ENCODE measurements at places on chromosomes 2 and 18. TPM values are rescaled to one million over a fixed set of nuclear protein-coding genes. Genes with fewer than 3 reads are reported as not detected.

- DNase-seq = no peak
- no peaks in the 10 kb centered on the region for H3K27me3 ChIP-seq
- H3K36me3 ChIP-seq = peaks cover 21% of the 10 kb centered on the region
Measured at GRCh38 chr2:232219496-232219870, 159.1 kb upstream of the ALPP start.

Gene STPG4
- not detected for total RNA-seq

GRCh38 chr2:239400596-239401066 is at the start of gene HDAC4:
Gene HDAC4, minus strand, starts transcription at chr2:239401020. Its CDS starts 48,321 bp downstream, at chr2:239352699.
- H3K27me3 ChIP-seq = no peaks in the 10 kb centered on the region
- DNase-seq = no peak
- H3K4me3 ChIP-seq = peak within 1 kb of the TSS; percentile 72
- no peaks in the 10 kb centered on the region for H3K36me3 ChIP-seq

GRCh38 chr2:111054791-111055691 is 65.7 kb upstream of the BCL2L11 start:
- no peak overlapping the region for H3K4me3 ChIP-seq
- no peaks in the 10 kb centered on the region for H3K36me3 ChIP-seq

DNA sequence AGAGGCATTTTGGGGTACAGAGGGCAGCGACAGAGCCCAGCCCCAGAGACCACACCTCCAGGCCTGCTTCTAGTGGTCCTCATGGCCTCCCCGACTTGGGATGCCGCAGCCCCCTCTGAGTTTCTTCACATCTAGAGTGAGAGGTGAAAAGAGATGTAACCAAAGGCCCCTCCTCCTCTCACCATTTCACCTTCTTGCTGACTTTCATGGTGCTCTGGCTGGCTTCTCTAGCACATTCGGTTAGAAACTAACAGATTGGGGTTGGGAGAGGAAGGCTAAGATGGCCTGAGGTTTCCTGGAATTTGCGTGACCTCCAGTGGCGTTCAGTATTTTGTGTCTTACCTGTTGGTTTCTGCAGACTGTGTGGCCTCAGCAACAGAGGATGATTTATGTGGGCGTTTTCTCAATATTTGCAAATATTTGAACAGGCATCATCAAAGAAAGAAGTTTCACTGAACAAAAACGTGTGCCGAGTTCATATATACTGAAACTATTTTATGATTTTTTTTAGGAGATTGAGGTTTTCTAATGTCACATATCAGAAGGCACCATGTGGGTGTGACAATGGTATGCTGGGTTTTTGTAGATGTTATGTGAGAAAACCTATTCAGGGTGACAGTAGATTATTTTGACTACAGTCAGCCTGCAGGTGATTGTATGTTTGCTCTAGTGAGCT is 69.9 kb upstream of the BCL2L11 start:
- H3K27ac ChIP-seq = no peak overlapping the region
- no peaks in the 10 kb centered on the region for H3K36me3 ChIP-seq

GRCh38 chr2:55137024-55137958 is 87.0 kb upstream of the RTN4 start:
- H3K27me3 ChIP-seq = no peaks in the 10 kb centered on the region
- no peak overlapping the region for H3K4me3 ChIP-seq
- no peak for DNase-seq
- peaks cover 13% of the 10 kb centered on the region for H3K4me1 ChIP-seq
- no peaks in the 10 kb centered on the region for H3K36me3 ChIP-seq

GRCh38 chr2:182619276-182619675 is 96.8 kb upstream of the DNAJC10 start:
- no peaks in the 10 kb centered on the region for H3K4me1 ChIP-seq
- H3K36me3 ChIP-seq = no peaks in the 10 kb centered on the region
- no peak overlapping the region for H3K4me3 ChIP-seq
- H3K27me3 ChIP-seq = no peaks in the 10 kb centered on the region

DNA sequence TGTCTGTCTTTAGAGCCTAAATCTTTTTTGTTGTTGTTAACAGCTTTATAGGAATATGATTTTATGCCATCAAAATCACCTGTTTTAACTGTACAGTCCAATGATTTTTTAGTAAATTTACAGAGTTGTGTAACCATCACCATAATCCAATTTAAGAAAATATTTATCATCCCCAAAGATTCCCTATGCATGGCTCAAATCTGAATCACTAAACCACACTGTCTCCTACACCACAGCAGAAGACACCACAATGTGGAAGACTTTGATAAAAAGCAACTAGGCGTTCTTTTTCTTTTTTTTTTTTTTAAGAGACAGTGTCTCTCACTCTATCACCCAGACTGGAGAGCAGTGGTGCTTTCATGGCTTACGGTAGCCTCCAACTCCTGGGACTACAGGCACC is 99.6 kb downstream of the TXNL1 start:
- no peak for DNase-seq
- no peak overlapping the region for H3K27ac ChIP-seq
- no peak overlapping the region for H3K4me3 ChIP-seq
- no peaks in the 10 kb centered on the region for H3K27me3 ChIP-seq
- no peaks in the 10 kb centered on the region for H3K36me3 ChIP-seq
- H3K4me1 ChIP-seq = no peaks in the 10 kb centered on the region

GRCh38 chr2:203822240-203822639 is 45.3 kb upstream of the CTLA4 start:
- no peaks in the 10 kb centered on the region for H3K4me1 ChIP-seq
- H3K27me3 ChIP-seq = no peaks in the 10 kb centered on the region
- H3K4me3 ChIP-seq = no peak overlapping the region
- no peak for DNase-seq

Measured in esophagus squamous epithelium (tissue), 5 donors.